ENCODE measurements at places on chromosomes 3 and 15.

GRCh38 chr3:51441282-51442030, 50.4 kb downstream of the RBM15B start:
- DNase-seq, result no peak

GRCh38 chr15:66763186-66764071, 61.4 kb downstream of the SMAD6 start:
- no peak for DNase-seq

DNA sequence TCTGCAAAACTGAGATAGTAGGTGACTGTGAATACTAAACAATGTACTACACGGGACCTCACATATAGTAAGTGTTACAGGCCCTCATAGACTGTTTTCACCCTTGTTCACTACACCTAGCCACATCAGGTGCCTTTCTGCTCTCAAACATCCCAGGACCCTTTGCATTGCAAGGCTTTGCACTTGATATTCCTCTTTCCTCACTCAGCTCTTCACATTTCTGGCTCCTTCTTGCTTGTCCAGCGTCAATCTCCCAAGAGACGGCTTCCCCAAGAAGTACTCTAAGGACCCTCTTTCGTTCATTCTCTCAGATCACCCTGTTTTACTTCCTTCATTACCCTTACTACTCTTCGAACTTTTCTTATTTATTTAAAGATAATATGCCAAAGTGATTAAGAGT, 10.0 kb downstream of the DENND4A start:
- no peak for DNase-seq

DNA sequence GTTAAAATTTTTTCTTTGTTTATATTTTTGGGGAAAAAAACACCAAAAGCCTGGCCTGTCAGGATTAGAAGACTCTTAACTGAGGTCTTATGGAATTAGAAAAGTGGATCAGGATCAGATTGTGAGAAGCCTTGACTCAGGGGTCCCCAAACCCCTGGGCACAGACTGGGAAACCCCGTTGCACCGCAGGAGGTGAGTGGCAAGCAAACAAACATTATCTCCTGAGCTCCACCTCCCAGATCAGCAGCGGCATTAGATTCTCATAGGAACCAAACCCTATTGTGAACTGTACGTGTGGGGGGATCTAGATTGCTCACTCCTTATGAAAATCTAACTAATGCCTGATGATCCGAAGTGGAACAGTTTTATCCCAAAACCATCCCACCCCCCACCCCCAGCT, 117.2 kb downstream of the TCF12 start:
- DNase-seq, result no peak

DNA sequence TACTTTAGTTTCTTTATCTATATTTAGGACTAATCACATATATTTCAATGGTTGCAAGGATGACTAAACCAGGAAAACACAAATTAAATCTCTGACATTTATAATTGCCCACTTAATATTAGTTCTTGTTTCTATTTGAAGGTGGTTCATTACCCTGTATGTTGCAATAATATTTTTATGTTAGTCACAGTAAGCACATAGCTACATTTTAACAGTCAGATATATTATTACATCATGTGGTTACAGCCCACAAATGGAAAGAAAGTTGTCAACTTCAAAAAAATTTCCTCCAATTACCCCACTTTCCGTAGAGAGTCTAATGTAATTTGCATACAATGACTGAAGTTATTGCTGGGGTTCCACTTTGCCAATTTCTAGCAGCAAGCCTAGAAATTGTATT, 114.6 kb downstream of the TUSC7 start:
- no peak for DNase-seq

DNA sequence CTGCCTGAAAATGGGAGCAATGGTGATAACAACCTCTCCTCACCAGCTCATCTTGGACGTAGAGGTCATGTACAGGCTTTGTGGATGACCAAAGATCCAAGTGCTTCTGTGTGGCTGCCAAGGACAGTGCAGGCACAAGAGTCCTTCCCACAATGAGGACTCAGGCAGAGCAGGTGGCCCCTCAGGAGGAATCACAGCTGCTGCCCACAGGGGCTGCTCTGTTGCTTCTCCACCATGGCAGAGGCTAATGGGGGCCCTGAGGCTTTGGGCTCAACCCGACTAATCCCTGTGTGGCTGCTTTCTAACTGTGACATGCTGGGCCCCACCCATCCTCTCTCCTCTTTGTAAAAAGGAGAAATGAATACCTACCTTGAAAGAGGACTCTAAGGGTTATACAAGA, 58.1 kb upstream of the MRPS22 start:
- no peak for DNase-seq

GRCh38 chr3:123743121-123743520, 141.0 kb downstream of the MYLK start:
- DNase-seq, result no peak

All from stimulated activated CD8-positive, alpha-beta memory T cell treated with anti-CD3 and anti-CD28 coated beads, Interleukin-15, amount 100 ng/mL, for 1 hour (primary cell).